ENCODE measurements at places on chromosomes 11 and 22.
A peak's percentile ranks its signal among the peaks of the same experiment; 100 is the strongest.

DNA sequence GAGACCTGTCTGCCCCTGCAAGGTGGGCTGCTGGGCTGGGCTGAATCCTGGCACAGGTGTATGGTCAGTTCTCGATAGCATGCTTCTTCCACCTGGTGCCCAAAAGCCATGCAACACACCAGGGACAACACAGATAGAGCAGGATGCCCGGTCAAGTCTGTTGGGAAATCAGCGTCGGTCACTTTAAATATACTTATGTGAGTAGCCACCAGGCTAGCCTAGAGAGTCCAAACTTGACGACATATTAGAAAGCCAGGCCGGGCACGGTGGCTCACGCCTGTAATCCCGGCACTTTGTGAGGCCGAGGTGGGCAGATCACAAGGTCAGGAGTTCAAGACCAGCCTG is 8.9 kb downstream of the C1QTNF6 start:
- DNase-seq: no peak

GRCh38 chr11:34239465-34240149 is 118.2 kb downstream of the ABTB2 start:
- DNase-seq: no peak

DNA sequence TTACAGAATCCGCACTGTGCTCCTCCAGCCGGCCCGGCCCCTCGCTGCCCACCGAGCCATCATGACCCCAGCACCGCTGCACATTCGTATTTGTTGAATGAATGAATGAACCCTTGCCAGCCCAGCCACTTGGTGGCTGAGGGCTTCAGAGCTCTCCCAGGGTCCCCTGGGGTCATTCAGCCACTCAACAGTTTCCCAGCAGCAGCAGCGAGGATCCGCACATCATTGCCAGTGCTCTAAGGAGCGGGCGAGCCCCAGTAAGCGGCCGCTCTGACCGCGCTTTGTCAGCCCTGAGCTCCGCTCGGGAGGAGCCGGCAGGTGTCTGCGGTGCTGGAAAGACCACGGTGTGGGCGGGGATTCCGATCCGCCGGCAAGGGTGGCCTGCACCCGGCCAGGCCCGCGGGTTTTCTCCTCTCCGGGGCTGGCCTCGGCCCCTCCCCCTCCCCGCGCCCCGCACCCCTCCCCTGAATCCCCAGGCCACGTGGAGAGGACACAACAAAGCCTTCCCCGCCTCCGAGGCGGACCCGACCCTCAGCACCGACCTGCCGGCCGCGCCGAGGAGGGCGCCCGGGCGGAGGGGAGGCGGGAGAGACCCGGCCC is 563 bp downstream of the BID start:
- DNase-seq: peak; percentile 75

- DNase-seq: no peak
These were observed 8.8 kb upstream of the PDGFB start for GRCh38 chr22:39253435-39254070.

GRCh38 chr11:16160146-16160545 is 196.2 kb downstream of the SOX6 start:
- no peak for DNase-seq

- DNase-seq: no peak
These were observed 253.3 kb downstream of the BUD13 start for GRCh38 chr11:116519499-116519898.

All from Right ventricle myocardium inferior (tissue), 1 donor.